ENCODE measurements at places on chromosomes 6 and 20.

GRCh38 chr6:12324748-12325147, 34.6 kb downstream of the EDN1 start:
- no peak for DNase-seq

DNA sequence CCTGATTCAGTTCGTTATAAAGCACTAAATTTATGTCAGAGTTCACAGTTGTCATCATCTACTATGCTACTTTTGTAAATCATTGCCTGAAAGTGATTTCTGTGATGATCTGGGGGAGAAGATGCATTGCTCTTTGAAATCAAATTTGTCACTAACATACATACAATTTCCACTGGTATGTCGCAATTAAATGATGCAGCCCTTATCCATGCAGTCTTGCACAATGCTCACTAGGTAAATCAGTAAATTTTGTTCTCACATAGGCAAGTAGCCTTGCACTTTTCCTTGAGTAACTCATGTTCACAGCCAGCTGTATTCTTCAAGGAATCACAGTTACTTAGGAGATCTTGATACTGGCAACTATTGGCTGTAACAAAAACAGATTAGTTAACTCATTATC, 20.8 kb downstream of the CRISP2 start:
- DNase-seq: no peak

- no peak for DNase-seq
Measured at GRCh38 chr6:42537536-42537935, 26.3 kb upstream of the UBR2 start.

DNA sequence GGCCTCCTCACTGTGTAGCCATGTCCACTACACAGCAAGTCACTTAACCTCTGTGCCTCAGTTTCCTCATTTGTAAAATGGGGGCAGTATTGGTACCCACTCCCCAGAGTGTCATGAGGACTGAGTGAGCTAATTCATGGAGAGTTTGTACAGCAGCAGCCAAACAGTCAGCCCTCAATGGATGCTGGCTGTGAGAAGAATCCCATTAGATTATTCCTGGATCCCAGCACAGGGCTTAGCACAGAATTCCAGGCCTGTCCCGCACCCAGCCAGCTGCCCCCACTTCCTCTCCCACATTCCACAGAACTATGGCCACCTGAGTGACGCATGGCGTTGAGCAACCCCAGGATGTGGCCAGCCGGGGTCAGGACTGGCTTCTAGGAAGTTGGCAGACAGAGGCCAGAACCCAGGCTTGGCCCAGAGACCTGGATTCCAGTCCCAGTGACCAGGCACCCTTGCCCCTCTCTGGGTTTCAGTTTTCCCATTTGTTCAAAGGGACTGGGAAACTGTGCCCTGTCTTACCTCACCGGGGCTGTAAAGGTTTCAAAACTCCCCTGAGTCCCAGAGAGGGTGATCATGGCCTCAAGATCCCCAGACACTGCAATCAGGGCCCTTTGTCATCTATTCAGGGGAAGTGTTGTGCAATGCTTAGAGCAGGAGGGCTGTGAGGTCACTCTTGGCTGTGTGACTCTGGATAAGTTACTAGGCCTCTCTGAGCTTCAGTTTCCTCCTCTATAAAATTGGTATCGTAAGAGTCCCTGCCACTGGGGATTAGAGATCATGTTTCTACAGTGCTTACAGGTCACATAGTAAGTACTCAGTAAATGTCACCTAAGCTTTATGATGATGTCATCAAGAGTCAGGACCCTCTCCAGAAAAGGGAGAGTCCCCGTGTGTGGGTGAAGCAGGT, 3.0 kb upstream of the TGM2 start:
- DNase-seq: no peak

DNA sequence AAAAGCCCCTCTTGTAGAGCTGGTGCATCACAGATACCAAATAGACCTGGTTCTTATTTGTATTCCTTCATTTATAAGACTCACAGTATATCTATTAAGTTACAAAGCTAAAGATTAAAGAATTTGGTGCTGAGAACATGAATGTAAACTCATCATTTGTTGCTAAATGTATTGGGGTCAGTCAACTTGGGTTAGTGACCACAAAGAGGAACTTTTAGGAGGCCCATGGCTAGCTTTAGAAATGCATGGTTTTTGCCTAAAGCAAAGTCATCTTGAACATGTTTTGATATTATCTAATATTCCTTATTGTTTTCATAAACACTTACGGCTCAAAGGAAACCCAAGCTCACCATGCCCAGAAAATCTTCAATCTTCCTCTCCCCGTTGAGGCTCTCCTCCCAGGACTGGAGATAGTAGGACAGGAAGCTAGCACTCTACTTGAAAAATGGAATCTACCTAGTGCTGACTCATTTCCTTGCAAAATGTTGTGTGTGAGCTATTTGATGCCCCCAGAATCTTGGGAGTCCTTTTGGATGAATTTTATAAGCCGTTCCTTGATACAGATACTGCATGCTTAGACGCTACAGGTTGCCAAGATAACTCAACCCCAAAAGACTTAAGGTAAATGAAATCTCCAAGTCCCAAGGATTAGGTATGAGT, 121.4 kb downstream of the BMP2 start:
- DNase-seq: no peak

Data from globus pallidus (tissue), 1 donor.